RPMI7951 (cell line): ENCODE measurements at places on chromosomes 7 and 10. TPM values are rescaled to one million over a fixed set of nuclear protein-coding genes. Genes with fewer than 3 reads are reported as not detected.

The CYP2E1 gene
- total RNA-seq = not detected in 2 replicates

GRCh38 chr7:18820981-18821380, 296.5 kb downstream of the TWIST1 start:
- no peak for DNase-seq

- no peak for DNase-seq
These were observed 138.6 kb downstream of the ADAM22 start for GRCh38 chr7:88072715-88073055.

GRCh38 chr7:150379441-150380379, 580 bp downstream of the ZNF775 start:
- DNase-seq = peak; percentile 43

The OR9A2 gene
- total RNA-seq = not detected in 2 replicates

The STEAP4 gene
- total RNA-seq = not detected in 2 replicates

GRCh38 chr10:23850631-23851030, 358.3 kb upstream of the KIAA1217 start:
- no peak for DNase-seq

DNA sequence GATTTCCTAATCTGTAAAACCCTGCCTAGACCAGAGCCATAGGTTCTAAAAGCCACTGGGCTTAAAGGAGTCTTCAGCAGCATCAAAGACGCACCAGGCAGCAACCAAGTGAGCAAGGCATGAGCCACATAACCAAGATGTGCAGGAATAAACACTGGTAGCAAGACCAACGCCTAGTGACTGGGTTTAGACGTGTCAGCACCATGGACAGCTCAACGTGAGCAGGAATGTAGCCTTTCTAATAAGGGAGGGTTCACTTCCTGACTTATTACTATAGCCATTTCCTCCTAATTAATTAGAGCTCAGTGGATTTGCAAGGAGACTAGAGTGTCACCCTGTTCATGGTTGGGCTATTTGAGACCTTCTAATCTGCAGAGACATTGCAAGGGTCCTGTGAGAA, 223.7 kb downstream of the LHFPL3 start:
- peak; percentile 7 for DNase-seq

- DNase-seq = no peak
These were observed 155.3 kb downstream of the CAMK1D start for GRCh38 chr10:12504628-12505027.

DNA sequence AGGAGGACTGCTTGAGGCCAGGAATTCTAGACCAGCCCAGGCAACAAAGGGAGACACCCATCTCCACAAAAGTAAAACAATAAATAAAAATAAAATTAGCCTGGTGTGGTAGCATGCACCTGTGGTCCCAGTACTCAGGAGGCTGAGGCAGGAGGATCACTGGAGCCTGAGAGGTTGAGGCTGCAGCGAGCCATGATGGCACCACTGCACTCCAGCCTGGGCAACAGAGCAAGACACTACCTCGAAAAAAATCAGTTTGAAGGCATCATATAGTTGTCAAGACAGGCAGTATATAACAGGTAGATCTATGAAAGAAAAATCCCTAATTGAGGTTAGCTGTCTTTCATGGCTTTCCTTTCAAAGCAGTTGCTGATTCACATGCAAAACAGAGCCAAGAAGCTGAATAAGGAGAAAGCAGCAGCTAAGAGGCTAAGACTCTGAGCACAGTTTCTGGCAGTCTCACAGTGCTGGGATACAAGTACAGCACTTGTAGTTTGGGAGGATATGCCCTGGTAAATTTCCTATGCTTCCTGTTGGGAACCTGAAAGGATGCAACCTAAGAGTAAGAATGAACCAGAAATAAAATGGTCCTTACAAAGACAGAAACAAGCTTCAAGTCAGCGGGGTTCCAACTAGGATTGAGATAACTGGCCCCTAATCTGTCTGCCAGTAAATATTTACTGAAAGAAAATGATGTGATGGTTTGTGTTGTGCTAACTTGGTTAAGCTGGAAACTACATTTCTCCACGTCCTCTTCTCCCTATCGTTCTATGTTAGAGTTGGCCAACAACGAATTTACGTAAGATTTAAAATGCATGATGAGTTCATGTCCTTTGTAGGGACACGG, 368.5 kb upstream of the HPS1 start:
- no peak for DNase-seq

The CHCHD1 gene
- 67.9 and 70.7 TPM in 2 replicates for total RNA-seq

GRCh38 chr7:142669074-142669654, 80.1 kb upstream of the PRSS1 start:
- peak; percentile 33 for DNase-seq

GRCh38 chr10:75924309-75924902, 493.0 kb downstream of the LRMDA start:
- DNase-seq = no peak

- DNase-seq = no peak
These were observed 964.9 kb downstream of the REEP3 start for GRCh38 chr10:64486149-64486548.

The IKZF1 gene
- not detected in 2 replicates for total RNA-seq

GRCh38 chr10:65950075-65950474, 975.8 kb upstream of the LRRTM3 start:
- DNase-seq = peak; percentile 1

The STK31 gene
- not detected in 2 replicates for total RNA-seq

DNA sequence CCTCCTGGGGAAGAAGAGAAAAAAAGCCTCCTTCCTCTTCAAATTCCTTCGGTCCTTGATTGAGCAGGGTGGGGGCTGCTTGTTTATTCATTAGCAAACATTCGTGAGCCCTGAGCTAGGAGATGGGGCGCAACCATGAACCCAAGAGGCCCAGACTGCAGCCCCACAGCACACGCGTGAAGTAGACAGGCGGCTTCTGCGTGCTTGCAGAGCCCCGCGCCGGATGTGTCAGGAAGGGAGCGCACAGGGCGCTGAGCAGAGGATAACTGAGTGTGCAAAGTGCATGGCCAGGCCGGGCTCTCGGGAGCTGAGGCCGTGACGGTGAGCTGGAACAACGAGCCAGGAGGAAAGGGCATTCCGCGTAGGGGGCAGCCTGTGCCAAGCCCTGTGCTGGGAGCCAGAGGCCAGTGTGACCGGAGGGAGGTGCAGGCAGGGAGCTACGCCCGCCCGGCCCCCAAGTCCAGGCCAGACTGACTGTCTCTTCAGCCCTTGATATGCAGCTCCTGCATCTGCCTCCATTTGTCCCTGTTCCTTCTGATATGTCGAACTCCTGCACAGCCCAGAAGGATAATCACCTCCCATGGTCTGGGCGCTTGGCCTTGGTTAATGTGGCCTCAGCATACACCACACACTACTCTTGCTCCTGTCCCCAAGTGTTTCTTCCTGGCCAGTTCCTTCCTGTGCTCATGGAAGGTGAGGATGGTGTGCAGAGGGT, 4.6 kb downstream of the FOXL3 start:
- no peak for DNase-seq

GRCh38 chr10:38007551-38007950, 2.9 kb upstream of the ZNF33A start:
- no peak for DNase-seq

The GBX1 gene
- not detected in 2 replicates for total RNA-seq

The LLCFC1 gene
- not detected in 2 replicates for total RNA-seq

DNA sequence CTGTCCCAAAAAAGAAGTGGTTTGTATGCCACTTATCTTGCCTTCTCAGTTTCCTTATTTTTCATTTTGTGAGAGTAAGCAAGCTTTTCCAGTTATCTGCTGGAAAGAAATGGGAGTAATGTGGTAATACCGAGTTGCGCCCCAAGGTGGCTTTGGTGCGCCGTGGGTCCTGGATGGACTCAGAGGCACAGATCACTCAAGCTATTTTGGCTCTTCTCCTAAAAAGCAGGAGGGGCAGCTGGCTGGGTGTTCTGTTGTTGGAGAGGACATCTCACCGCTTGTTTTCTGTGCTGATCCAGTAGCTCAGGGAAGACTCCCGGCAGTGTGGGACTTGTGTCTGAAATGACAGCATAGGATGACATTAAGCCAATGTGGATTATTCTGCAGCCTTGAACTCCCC, 16.4 kb downstream of the PRKRIP1 start:
- DNase-seq = peak; percentile 14

DNA sequence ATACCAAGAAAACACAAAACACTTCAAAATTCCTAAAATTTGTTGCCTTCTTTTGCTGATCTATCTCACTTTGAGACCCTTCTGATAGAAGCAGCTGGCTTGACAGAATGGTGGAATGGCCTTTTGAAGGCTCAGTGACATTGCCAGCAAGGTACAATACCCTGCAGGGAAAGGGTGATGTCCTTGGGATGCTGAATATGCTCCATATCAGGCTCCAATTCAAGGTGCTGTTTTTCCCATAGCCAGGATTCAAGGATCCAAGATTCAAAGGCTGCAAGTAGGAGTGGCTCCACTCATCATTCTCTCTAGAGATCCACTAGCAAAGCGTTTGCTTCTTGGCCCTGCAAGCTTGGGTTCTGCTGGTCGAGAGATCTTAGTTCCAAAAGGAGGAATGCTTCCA, 120.4 kb downstream of the USP6NL start:
- no peak for DNase-seq

- peak; percentile 99 for DNase-seq
These were observed 104.7 kb upstream of the EEPD1 start for GRCh38 chr7:36048141-36048901.

The FOXI2 gene
- not detected in 2 replicates for total RNA-seq

GRCh38 chr7:158321056-158321700, 266.4 kb downstream of the PTPRN2 start:
- DNase-seq = no peak

DNA sequence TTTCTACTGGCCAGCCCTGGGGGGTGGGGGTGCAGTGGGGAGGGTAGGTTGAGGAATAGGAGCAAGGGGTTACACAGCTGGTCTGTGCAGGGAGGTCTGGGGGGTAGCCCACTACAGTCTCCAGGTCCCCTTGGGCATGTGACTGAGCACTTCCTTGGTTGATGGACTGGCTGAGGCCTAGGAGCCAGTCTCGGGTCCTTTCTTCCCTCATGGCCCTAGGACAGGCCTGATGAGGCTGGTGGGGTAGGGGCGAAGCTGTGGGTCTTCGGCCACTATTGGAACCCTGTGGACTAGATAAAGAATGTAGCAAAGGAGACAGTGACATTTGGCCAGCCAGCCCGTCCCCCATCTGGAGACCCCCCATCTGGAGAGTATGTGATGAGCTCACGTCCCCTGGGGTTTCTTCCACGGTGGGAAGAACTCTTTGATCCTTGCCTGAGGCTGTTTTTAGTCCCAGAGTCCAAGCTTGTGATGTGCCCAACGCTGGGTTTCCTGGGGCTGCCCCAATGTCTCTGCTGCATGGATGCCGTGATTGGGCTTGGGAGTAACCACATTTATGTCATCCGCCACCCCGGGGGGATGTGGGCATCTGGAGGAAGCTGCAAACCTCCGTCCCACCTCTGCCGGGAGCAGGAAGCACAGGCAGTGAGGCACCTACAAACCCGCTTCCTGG, 20.7 kb downstream of the FAM241B start:
- peak; percentile 92 for DNase-seq

- DNase-seq = no peak
These were observed 176.8 kb downstream of the CPEB3 start for GRCh38 chr10:92113911-92114600.

DNA sequence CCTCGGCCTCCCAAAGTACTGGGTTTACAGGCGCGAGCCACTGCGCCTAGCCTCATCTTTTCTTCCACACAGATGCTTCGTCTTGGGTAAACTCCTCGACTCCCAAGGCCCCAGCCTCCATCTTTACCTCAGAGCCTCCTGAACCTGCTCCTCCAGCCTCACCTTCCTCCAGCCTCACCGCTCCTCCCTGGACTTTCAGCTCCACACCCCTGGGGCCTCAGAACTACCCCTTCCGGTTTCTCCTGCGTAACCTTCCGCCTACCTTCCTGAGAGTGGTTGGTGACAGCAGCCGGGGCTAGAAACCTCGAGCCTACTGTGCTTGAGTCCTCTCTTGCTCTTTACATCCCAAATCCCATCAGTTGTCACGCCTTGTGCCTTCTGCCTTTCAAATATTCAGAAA, 45.8 kb downstream of the FKBP6 start:
- no peak for DNase-seq

GRCh38 chr7:9264395-9264794, 831.0 kb downstream of the NXPH1 start:
- no peak for DNase-seq

GRCh38 chr10:99233689-99234037, 2.0 kb downstream of the HPSE2 start:
- no peak for DNase-seq
